Stimulated activated CD8-positive, alpha-beta memory T cell treated with anti-CD3 and anti-CD28 coated beads, Interleukin-4, amount 100 ng/mL, for 1 hour (primary cell): ENCODE measurements at places on chromosomes 4 and X.

- no peak for DNase-seq
These were observed 304.2 kb downstream of the TENM3 start for GRCh38 chr4:182547435-182547834.

GRCh38 chr4:128354205-128354821 is 66.7 kb upstream of the PGRMC2 start:
- no peak for DNase-seq

DNA sequence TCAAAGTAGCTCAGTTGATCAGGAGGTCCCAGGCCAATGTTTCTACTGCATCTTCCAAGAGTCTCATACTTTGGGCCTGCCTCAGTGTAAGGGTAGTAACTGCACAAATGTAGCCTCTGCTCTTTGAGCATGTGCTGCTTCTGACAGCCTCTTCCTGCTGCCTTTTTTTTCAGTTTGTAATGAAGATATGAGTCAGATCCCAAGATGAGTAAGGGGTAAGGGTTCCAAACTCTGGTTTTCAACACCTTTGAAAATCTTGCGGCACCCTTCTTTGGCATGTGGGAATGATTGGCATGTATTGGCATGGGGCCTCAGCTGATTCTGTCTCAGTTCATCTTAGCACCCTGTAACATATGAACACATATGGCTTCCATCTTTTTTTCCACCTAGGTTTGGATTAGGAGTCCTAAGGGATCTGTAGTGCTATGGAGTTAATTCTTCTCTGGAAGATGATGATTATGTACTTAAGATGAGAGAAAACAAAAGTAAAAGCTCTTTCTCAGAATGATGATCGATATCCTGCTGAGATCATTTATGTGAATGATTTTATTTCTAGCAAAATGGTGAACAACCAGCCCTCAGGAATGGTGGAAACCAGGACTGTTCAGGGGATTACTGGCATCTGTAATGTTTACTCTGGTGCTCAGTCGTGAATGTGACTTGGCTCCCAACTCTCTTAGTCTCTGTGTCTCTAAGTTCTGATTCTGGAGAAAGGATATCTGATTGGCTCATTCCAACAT is 118.7 kb upstream of the PRPS2 start:
- no peak for DNase-seq

- DNase-seq, result no peak
These were observed 95.7 kb downstream of the NPNT start for GRCh38 chr4:105990933-105991332.
